ENCODE measurements at places on chromosomes 13 and 19.

DNA sequence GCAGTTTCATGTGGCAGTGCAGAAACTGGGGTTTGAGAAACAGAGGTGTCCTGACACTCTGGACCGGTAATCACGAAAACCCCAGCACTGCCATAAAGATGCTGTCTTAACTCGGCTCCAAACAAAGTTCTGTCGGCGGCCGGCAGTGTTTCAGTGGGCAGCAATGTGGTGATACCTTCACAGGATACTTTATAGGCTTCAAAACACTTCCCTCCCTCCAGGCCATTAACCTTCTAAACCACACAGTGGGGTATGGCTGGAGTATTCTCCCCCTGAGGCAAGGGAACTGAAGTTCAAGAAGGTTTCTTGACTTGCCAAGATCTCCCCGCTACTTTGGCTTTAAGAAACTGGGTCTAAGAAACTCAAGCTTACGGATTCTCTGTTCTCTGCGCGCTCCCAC, 1.1 kb downstream of the RUBCNL start:
- no peak for DNase-seq

- DNase-seq, result no peak
These were observed 52.0 kb downstream of the SLC7A1 start for GRCh38 chr13:29543230-29544215.

DNA sequence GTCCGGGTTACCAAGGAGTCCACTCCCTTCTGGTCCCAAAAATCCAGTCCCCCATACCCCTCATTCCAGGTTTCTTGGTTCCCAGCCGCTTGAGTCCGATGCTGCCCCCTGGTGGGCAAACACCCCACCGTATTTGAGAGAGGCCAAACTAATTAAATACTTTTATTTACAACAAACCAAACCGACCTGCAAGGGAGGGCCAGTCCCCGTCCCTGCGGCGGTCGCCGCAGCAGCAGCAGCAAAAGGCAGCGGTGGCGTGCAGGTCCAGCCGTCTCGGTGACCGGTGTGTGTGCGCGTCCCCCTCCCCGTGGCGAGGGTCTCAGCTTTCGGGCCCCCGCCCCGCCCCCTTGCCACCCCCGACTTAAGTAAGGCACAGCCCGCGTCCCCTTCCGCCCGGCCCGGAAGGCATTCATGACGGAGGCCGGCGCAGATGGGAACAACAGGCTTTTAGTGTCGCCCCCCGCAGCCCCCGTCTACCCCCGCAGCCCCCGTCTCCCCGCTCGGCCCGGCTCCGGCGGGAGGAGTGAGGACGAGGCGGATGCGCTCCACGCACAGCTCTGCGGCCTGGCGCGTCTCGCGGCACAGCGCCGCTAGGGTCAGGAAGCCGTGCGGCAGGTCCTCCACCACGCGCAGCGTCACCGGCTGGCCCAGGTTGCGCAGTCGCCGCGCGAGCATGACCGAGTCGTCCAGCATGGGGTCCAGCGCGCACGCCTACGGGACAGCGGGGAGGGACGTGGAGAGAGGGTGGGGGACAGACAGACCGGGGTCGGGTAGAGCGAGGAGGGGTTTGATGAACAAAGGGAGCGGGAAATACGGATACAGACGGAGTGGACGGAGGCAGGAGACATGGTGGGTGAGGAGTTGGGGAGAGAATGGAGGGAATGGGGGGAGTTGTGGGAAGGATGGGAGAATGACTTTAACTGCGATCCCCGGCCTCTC, 11.5 kb upstream of the CNFN start:
- DNase-seq, result peak; percentile 87

DNA sequence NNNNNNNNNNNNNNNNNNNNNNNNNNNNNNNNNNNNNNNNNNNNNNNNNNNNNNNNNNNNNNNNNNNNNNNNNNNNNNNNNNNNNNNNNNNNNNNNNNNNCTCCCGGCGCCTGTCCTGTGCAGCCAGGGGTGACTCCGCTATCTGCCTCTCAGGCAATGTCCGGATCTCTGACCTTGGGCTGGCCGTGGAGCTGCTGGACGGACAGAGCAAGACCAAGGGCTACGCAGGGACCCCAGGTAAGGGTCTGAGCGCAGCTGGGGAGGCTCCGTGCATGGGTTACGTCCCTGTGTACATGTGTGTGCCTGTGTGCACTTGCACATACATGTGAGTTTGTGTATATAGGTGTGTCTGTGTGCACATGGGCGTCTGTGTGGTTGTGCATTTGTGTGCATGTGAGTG, 36.1 kb upstream of the TMEM255B start:
- DNase-seq, result no peak

DNA sequence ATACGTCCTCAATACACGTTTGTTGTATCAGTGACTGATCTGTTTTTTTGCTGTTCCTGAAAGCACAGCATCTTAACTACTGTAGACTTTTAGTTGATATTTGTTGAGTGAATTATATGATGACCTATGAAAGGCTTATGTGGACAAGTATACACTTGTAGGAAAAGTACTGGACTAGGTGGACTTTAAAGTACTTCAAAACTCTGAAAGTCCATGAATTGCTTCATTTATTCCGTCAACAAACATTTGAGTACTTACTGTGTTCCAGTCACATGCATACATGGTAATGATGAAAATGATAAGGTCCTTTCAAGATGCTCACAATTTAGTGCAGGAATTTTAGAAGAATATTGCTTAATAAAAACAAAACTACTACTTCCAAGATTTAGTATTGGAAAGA, 3.1 kb downstream of the WDFY2 start:
- DNase-seq, result no peak

DNA sequence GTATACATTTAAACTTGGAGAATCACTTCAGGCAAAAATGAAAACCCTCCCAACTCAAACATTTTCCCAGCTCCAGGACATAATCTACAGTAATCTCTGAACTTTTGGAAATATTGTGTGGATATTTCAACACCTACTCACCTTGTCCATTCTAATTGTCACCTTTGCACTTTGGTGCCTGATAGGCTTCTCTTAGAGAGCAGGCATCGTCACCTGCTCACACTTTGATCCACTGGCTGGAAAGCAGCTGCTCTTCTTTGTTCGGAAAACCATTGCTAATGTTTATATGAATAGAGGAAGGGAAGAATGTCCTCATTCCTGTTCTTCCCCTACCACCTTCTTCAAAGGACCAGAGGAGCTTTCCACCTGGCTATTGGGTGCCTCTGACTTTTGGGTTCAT, 411.2 kb downstream of the FGF9 start:
- DNase-seq, result no peak

DNA sequence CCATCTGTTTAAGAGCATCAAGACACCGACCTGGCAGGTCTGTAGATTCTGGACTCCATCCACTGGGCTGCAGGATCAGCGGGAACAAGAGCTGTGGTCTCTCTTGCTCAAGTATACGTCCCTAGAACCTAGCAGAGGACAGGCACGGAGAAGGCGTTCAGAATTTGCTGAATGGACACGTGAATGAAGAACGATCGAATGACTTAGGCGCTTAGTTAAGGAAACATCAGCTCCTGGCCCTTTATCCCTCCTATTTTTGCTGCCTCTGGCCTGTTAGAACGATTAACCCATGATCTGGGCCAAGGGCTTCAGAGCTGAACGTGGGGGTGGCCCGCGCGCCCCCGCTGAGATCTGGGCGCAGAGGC, 953 bp downstream of the DZIP1 start:
- peak; percentile 49 for DNase-seq

- DNase-seq, result peak; percentile 94
These were observed 97.3 kb downstream of the GGACT start for GRCh38 chr13:100491164-100491842.

DNA sequence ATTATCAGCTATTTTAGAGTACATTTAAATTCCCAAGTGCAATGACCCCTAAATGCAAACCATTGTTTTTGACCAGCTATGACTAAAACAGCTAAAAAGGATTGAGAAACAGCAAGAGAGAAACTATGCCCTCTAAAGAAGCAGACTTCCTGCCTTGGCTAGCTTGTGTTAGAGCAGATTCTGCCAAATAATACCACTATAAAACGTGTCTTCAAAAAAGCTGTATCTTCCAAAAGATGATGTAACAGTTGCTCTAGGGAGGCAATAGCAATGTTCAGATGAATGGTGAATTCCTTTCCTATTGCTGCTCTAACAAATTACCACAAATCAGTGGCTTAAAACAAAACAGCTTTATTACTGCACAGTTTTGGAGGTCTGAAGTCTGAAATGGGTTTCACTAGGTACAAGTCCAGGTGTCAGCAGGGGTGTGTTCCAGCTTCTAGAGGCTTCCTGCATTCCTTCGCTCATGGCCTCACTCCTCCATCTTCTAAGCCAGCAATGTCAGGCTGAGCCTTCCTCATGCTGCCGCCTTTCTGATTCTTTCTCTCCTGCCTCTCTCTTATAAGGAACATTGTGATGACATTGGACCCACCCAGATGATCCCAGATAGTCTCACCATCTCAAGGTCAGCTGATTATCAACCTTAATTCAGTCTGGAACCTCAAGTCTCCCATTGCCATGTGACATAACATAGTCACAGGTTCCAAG, 84.5 kb downstream of the LRRC63 start:
- no peak for DNase-seq

DNA sequence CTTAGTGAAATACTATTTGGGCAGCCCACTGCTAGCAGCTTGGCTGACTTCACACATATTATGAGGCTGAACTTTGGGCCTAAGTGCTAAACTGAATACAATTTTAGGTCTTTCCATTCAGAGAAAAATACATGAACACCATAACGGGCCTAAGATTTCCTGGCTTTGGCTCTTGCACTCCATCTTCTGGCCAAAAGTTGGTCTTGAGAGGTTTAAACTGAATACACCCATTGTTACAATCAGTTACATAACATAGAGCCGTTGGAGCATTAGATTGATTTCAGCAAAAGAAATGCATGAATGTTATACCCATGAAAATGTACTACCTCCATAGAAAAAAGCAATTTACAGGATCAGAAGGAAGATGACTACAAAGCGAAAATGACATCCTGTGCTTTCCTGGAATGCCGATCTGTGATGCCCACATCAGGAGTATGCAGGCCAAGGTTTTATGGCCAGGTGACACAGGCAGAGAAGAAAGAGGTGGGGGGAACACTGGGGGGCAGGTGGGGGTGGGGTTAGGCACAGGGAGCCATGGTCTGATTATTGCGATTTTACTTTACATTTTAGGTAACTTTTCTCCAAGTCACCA, 11.1 kb upstream of the SHISA2 start:
- peak; percentile 77 for DNase-seq

GRCh38 chr13:59975807-59976435, 187.8 kb downstream of the DIAPH3 start:
- DNase-seq, result no peak

DNA sequence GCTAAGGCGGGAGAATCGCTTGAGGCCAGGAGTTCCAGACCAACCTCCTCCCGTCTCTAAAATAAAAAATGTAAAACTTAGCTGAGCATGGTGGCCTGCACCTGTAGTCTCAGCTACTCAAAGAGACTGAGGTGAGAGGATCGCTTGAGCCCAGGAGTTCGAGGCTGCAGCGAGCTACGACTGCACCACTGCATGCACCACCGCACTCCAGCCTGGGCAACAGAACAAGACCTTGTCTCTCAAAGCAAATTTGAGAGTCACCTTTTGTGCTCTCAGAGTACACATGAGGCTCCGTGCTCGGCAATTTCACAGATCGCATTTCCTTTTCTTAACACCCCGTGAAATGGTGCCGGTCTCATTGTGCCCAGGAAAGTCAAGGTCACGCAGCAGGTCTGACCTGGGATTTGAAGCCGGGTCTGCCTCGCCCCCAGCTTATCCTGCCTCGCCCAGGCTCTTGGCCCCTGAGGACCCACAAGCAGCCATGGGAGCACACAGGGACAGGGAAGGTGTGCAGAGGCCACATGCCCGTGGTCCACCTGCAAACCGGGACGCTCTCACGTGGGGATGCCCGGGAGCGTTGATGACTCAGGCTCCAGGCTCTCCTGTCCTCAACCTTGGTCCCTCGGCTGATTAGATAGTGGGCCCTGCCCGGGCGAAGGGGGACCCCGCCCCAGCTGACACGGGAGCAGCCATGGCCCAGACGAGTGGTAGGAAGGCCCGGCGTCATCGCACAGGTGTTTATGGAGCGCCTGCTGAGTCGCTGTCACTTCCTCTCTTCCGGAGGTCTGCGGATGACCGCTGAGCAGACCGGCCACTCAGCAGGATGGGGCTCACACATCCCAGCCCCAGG, 1.1 kb upstream of the SMIM24 start:
- DNase-seq, result no peak

- peak; percentile 9 for DNase-seq
These were observed 434.0 kb downstream of the FOXO1 start for GRCh38 chr13:40232311-40233040.

- DNase-seq, result no peak
These were observed 75.9 kb upstream of the DOCK9 start for GRCh38 chr13:99053636-99054233.

DNA sequence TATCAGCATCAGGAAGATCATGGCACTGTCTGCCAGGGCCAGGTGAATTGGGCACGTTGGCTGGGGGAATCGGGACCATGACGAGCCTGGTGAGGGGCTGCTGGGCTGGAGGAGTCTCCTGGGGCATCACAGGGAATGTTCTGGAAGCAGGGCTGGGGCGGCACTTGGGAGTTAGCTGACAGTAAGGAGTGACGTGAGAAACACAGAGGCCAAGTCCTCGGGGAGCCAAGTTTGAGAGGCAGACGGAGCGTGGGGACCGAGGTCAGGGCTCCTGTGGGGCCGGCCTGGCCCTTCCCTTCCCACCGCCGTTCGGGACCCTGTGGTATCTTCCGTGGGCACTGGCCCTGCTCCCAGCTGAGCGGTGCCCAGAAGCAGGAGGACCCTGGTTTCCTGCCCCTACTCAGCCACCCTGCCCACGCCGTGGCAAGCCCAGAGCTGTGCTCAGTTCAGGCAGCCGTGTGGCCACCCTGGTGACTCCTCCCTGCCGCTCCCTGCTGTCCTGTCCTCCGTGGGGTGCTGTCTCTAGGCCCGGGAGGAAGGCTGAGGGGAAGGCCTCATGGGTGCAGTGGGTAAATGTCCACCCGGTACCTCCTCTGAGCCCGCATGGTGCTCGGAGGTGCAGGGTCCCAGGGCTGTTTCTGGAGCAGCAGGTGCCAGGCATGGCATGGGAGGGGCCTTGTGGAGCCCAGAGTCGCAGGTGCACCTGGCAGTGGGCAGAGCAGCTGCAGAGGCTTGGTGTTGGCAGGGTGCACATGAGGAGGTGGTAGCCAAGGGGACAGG, 25.2 kb downstream of the CRTC1 start:
- DNase-seq, result no peak

GRCh38 chr13:109803825-109804224, 17.4 kb upstream of the IRS2 start:
- no peak for DNase-seq

DNA sequence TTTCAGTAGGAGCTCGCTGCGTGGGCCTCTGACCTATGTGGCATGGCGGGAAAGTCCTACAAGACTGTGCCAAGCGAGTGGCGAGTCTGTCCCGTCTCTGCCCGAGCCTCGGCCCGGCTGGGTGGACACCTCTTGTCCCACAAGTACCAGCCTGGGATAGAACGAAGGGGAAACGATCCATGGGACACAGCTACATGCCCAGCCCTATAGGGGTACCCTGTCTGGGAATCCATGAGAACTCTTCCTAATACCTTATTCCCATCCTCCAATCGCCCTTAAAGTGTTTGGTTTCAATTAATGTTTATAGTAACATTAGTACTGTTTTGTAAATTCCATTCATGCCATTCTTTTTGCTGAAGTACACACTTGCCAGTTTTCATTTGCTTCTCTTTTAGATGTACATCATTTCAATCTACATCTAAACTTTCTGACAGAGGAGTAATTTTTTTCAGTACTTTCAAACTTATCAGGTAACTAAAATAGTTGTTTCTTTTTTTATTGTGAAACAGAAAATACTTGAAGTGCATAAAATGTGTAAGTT, 667 bp upstream of the ZNF790 start:
- DNase-seq, result no peak
